ENCODE measurements at places on chromosomes 11 and 22.
A peak's percentile ranks its signal among the peaks of the same experiment; 100 is the strongest.

DNA sequence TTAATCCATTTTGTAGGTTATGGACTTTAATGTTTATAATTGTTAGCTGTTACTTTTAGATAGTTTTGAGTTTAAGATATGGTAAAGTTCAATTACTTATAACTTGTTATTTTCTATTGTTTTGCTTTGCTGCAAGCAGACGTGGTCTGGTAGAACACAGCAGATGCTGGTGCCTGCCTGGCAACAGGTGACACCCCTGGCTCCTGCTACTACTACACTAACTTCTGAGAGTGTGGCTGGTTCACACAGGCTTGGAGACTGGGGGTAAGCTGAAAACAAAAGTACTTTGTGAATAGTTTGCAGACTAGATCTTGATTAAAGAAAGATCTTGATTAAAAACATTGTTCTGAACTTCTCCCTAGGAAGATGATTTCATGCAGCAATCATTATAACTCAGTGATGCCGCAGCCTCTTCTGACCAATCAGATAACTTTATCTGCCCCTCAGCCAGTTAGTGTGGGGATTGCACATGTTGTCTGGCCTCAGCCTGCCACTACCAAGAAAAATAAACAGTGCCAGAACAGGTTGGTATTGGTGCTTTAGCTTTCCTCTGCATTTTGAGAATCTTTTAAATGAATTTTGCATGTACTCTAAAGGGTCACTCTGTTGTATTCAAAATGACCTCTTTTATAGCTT lies 90.4 kb downstream of the HIPK3 start:
- DNase-seq = no peak

DNA sequence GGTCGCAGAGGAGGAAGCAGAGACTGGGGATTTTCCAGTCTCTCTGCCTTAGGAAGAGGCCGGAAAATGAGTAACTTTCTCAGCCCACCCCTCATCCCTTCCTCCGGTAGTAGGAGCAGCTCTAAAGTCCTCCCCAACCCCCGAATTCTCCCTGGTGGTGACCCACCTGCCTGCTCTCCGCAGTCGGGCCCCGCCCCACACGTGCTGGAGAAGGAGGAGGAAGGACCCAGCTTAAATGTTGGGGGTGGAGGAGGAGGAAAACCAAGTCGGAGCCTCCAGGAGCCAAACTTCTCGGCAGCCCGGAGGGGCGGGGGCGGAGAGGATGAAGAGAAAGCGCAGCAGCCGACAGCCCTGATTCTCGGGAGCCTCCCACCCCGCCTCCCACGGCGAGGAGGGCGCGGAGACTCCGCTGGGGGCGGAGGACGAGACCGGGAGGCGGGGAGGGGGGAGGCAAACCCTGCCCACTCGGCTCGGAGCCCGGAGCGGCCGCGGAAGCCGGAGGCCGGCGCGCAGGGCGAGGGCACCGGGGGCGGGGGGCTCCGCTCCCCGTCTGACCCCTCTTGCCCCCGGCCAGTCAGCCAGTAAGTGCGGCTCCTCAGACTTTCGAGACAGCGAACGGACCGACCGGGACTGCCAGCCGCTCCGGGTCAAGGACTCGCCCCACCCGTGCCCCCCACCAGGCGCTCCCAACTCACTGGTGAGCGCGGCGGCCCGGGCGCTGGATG lies at the start of gene TPBGL:
Gene TPBGL (plus strand): TSS at position 464 of the 725 bp plus-strand sequence. CDS start 276 bp downstream, outside the sequence.
- peak; percentile 58 for DNase-seq

GRCh38 chr11:61392981-61393595 lies 701 bp downstream of the TMEM216 start:
- peak; percentile 10 for DNase-seq

DNA sequence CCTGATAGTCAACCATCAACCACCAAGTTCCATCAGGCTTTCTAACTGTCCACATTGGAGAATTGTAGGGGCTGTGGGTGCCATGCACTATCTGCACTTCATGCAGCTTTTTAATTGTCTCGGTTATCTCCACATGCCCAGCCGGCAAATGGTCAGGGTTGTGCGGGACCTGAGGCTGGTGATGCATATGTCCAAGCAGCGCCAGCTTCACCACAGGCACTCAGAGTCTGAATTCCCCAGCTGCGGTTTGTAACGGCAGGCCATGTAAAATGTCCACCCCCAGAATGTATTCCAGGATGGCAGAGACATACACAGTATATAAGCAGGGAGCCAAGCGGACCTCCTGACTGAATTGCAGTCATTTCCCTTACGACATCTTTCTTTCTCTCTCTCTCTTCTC lies 435.6 kb downstream of the DYNC2H1 start:
- no peak for DNase-seq

- DNase-seq = peak; percentile 30
These were observed 48.8 kb downstream of the FBLN1 start for GRCh38 chr22:45551310-45552016.

DNA sequence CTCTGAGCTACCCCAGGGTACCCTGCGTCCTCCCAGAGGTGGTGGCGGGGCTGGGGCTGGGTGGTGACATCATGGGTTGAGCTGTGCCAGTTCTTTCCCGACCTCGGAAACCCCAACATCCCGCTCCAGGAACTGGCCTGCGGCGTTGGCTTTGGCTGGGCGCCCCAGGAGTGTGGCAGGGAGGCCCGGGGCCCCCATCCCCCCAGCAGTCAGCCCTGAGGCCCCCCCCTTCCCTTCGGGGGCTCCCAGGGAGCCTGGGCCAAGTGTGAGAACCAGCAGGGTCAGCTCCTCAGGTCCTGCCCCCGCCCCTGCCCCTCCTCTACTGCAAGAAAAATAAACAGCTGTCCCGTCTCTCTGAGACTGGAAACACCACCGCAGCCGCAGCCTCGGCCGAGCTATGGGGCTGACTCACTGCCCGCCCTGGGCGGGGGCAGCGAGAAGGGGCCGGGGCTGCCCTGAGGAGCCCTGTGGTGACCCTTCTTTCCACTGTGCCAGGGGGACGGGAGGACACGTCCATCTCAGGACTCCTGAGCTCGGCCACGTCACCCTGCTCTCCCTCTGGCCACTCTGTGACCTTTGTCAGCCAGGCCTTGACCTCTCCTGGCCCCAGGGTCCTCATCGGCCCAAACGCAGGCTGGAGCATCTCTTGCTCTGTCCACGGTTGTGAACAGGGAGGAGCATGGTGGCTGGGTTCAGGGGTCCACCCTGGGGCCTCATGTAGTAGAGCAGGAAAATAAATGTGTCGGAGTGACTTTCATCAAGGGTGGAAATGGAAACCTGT lies 73.4 kb downstream of the WNT7B start:
- peak; percentile 43 for DNase-seq

- DNase-seq = no peak
These were observed 188.7 kb downstream of the DYNC2H1 start for GRCh38 chr11:103297900-103298299.

DNA sequence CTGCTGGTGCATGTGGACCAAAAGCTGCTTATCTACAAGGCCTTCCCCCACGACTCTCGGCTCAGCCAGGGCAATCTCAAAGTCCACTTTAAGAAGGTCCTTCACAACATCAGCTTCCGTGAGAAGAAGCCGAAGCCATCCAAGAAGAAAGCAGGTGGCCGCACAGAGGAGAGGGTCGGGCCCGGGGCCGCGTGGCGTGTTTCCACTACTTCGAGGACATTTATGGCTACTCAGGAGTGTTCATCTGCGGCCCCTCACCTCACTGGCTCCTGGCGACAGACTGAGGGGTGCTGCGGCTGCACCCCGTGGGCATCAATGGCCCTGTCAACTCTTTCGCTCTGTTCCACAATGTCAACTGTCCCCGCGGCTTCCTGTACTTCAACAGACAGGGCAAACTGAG lies 16.2 kb upstream of the SLC5A4 start:
- no peak for DNase-seq

GRCh38 chr11:95531116-95531515 lies 258.5 kb downstream of the FAM76B start:
- DNase-seq = no peak

- no peak for DNase-seq
These were observed 7.5 kb downstream of the ALDH3B2 start for GRCh38 chr11:67666676-67667489.

- DNase-seq = no peak
These were observed 10.3 kb upstream of the GAS2 start for GRCh38 chr11:22656130-22656529.

GRCh38 chr22:45775569-45776312 lies 104.1 kb downstream of the ATXN10 start:
- DNase-seq = no peak

GRCh38 chr22:29524442-29525191 lies 28.9 kb downstream of the THOC5 start:
- DNase-seq = peak; percentile 18

DNA sequence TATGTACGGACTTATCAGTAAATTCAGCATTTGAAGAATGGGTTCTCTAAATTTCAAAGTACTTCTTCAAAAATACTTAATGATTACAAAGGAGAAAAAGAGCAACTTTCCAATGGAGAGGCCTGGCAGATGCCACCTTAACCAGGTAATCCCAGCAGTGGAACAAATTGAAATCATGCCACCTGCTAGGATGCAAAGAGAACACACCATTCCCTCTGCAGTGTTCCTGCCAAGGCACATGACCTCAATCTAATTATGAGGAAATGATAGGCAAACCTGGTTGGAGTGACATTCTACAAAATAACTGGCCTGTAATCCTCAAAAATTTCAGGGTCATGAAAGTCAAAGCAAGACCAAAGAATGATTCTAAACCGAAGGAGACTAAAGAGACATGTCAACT lies 21.5 kb downstream of the TNRC6B start:
- no peak for DNase-seq

DNA sequence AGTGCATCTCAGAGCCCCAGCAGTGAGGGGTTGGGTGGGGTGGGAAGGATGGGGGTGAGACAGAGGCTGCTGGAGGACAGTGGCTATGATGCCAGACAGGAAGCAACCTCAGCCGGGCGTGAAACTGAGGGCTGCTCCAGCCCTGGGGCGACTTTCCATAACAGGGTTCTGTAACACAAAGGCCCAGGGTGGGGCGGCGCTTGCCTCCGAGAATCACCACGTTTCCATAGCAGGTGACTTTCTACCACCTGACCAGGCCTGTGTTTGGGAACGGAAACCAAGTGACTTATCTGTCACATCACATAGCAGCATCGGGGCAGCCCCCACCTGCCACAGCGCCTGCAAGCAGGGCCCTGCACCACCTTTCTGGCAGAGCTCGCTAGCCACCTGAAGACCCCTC lies 85.8 kb downstream of the TRMU start:
- no peak for DNase-seq

GRCh38 chr11:125418396-125418795 lies 77.7 kb downstream of the FEZ1 start:
- no peak for DNase-seq

- DNase-seq = peak; percentile 62
These were observed 1.6 kb upstream of the KMT2A start for GRCh38 chr11:118434553-118435289.

DNA sequence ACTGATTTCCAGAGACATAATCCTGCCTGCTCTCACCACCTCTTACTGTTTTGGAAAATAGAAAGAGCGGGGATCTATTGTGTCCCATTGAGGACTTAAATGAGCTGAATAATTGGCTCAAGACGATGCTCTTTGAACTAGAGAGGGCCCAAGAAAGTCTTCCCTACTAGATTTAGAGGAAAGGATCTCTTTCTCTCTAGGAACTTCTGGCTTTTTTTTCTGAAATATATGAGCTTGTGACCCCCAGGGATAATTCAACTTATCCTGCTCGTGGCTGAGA lies 461.4 kb upstream of the KIRREL3 start:
- DNase-seq = no peak

GRCh38 chr22:26570115-26570514 lies 19.8 kb downstream of the TPST2 start:
- no peak for DNase-seq

- DNase-seq = no peak
These were observed 14.2 kb upstream of the UVRAG start for GRCh38 chr11:75800728-75801361.

DNA sequence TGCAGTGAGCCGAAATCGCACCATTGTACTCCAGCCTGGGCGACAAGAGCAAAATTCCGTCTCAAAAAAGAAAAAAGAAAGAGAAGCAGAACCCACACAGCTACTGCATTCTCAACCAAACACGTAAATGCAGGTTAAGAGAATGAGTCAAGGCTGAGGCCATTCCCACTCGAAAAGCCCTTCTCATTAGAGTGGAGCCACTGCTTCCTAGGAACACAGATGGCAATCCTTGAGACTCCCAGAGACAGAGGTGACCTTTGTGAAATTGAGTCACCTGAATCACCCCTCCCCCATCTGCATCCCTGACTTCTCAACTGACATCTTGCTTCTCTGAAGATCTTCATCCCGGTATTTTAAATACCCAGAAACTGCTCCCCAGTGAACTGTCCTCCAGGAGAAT lies 8.2 kb downstream of the PACSIN2 start:
- no peak for DNase-seq

DNA sequence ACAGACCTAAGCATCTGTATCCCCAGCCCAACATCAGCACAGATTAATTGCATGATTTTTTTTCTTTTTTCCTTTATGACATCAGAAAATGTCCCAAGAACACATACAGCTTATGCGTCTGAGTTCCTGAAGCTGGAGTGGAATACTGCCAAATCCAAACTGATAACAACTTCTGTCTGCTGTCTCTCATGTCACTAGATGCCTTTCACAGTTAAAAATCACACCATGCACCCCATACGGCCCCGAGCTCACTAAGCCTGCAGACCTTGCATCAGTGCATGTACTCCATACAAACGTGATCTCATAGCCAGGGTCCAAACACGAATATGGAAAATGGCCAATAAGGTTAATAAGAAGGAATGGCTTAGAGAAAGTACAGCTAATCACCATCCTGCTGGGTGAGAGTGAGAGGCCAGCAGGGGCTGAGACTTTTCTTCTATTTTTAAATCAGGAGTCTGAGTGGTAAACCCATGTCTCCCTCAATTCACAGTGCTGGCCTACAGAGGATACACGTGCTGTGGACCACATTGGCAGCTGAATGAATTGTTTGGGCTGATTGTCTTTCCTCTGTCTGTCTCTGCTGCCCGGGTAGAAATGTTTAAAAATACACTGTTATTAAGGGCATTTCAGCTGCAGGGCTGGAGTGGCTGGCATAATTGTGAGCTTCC lies 350.6 kb upstream of the RAG2 start:
- no peak for DNase-seq

DNA sequence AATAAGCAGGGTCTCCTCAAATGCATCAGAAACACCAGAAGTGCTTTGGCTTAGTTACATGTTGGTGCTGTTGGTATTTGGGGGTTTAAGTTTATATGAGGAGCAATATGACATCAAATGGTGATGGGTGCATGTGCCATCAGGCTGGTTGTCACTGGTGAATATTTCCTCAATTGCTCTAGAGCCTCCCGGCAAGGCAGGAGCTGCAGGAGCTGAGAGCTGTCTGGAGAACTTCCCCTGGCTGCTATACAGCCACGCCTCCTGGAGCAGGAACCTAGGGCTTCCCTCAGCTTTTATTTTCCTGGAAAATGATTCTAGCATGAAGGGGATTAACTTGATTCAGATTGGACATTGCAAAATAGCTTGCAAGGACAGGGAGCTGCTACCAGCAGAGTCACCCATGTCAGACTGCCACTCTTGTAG lies 15.8 kb downstream of the IGLL5 start:
- DNase-seq = no peak

GRCh38 chr22:20427945-20428417 lies 9.6 kb downstream of the SCARF2 start:
- DNase-seq = no peak

- DNase-seq = no peak
These were observed 28.7 kb downstream of the TMEM184B start for GRCh38 chr22:38244106-38244505.
